ENCODE measurements at places on chromosomes 7 and 10.

GRCh38 chr7:44382459-44383265 is 57.3 kb upstream of the CAMK2B start:
- DNase-seq = no peak

- DNase-seq = no peak
Observed at GRCh38 chr7:123417580-123417979, 116.8 kb downstream of the IQUB start.

GRCh38 chr7:37920305-37920848 is at the start of gene EPDR1:
EPDR1 (plus strand) TSS chr7:37920640; CDS start chr7:37920940, 300 bp downstream.
- DNase-seq = peak; percentile 29

DNA sequence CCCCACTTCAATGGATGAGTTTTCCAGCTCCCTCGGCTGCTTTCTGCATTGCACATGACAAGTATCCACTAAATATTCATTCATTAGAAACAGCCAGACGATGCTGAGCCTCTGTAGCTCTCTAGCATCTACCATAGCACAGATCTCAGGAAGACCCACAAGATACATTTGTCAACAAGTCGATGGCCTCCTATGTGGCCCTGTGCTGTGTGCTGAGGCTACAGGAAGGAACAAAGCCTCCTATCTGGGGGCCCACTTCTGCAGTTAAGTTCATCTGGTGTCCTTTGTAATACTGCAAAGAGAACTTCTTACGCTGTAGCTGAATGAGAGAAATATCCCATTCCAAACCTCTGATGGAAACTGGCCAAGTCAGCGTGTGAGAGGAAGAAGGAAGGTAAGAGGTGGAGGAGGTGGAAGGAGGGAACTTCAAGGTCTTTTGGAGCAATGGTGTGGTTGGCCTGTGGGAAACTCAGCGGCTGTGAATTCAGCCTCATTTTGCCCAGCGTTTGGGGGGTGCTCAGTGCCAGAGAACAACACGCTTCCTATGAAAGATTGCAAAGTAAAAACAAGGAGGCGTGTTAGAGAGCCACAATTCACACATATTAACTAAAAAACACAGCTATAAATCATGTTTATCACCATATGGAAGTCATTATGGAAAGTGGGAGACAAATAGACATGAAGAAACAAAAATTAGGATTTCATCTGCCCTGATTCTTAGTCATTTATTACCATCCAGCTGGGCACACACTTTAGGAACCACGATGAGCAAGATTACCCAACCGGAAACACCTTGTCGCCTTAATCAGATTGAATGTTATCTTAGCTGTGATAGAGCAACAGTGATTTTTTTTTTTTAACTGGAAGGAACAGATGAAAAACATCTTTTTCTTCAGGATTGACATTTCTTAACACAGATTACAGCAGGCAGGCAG is 62.2 kb upstream of the USP6NL start:
- no peak for DNase-seq

GRCh38 chr10:9096288-9096687 is 1041.8 kb downstream of the GATA3 start:
- DNase-seq = no peak

GRCh38 chr10:76466836-76467503 is 1035.5 kb downstream of the LRMDA start:
- DNase-seq = no peak

DNA sequence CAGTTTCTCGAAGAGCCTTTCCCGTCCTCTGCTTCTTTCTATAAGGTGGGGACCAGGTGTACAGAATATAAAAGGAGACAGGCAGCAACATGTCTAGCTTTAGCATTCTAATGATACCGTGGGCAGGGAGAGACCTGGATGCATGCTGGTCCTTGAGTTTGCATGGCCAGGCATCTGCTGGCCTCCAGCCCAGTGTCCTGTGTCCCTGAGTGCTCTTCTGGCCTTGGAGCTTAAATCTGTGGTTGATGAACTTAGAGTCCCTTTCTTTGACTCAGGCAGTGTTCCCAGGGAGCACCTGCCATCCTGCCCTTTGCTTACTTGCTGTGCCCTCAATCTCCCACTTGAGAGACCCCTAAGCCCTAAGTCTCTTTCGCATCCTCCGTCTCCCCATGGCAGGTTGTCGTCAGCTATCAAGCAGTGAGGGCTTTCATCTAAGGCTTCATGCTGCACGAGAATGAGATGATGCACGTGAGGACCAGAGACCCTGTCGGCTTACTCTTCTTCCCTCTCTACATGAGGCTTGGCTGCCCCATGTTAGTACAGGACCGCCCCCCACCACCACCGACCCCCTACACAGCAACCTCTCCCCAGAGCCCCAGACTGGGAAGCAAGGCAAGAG is 313.4 kb upstream of the C7orf33 start:
- no peak for DNase-seq

DNA sequence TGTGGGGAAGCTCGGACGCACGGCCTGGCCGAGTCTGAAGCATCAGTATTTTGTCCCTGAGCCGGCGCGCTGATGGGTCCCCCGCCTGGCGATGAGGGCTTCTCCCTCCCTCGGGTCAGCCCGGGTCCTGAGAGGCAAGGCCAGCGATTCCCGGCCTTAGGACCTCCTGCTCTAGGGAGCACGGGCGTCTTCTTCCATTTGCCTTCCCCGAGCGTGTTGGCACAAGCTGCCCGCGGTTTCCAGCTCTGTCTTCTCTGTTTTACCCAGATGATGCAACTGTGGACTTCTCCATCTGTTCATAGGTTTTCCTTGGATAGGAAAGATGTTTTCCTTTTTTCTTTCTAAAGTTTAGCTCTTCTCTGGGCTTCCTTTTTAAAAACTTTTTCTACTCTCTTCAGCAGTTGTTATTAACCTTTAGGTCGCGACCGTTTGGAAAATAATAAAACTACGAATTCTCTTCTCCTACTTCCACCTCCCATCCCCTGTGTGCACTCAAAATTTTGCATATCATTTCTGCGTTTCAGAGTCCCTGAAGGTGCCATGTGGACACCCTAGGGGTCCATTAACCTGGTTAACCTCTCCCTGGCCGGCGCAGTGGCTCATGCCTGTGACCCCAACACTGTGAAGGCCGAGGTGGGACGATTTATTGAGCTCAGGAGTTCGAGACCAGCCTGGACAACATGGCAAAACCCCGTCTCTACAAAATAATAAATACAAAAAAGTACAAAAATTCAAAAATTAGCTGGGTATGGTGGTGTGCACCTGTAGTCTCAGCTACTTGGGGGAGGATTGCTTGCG is 1.4 kb upstream of the SLC25A28 start:
- DNase-seq = no peak

GRCh38 chr7:108735814-108736213 is 166.1 kb downstream of the DNAJB9 start:
- DNase-seq = no peak

DNA sequence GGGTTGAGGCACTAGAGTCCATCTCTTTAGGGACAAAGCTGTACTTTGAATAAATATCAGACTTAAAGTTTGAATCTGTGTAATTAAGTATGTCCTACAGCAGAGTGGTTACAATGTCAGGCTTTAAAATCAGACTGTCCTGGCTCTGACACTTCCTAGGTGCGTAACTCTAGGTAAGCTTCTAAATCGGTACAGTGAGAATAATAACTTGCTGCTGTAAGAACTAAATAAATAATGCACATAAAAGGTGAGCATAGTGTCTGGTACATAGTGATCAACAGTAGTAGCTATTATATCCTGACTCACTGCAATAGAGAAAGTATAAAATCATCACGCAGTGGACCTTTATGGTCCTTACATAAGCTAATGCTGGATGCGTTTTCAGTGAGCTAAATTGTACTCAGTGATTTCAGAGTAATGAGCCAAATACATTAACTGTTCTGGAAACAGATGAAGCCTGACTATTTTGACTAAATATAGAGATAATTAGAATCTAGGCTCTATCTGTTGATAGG is 72.2 kb upstream of the PDK4 start:
- DNase-seq = no peak

- DNase-seq = no peak
Observed at GRCh38 chr7:46291601-46292150, 370.6 kb upstream of the IGFBP3 start.

DNA sequence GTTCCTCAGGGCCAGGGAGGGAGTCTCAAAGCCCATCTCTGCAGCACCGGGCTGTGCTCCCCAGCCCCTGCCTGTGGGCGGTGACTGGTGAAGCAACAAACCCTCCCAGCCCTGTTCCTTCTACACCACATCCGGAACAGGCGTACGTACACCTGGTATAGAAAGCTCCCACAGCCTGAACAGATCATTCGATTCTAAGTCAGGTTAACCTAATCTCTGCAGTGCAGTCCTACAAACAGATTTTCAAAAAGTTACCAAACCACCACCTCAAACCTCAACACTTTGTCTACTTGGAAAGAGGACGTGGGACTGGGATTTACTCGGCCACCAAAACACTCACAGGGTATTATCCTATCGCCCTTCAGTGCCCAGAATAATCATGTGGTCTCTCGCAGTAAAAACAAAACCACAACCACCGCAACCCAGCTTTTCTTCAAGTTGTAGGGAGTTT is 238.4 kb downstream of the DIP2C start:
- DNase-seq = no peak

DNA sequence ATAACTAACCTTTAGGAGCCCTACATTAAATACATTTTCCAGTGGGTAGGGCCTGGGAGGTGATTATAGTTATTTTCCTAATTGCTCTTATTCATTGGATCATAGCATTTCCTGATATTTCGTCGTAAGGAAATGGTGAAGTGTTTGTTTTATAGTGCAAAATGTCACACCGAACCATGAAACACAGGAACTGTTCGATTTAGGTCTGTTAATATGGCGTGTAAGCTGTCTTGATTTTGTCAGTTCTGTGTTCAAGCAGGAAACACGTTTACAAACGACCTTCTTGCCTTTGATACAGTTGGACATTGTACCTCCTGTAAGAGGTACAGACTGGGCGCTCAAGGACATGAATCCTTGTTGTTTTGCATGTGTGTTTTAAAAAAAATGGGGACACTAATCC is 14.8 kb downstream of the RBM17 start:
- DNase-seq = no peak

DNA sequence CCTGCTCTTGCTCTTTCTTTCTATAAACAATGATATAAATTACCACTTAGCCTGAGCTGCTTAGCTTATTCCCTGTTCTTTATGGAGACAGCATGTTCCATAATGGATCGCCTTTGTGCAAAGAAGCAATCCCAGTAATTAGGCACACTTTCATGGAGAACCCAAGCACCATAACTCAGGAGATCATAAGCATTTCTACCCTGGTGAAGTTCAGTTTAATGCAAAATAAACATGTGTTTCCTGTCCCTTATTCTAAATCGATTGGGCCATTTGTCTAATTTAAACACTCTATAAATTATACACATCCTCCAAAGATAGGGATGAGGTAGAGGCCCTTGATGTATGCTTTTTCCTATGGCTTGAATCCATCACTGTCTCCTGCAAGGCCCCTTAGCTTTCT is 75.8 kb upstream of the TMEM72 start:
- no peak for DNase-seq

GRCh38 chr10:62769574-62770242 is 34.8 kb upstream of the ADO start:
- DNase-seq = no peak

- no peak for DNase-seq
Observed at GRCh38 chr7:157278791-157279724, 57.7 kb upstream of the DNAJB6 start.

- no peak for DNase-seq
Observed at GRCh38 chr7:67847092-67847787, 850.6 kb downstream of the TYW1 start.

- DNase-seq = no peak
Observed at GRCh38 chr7:104207348-104207730, 474 bp downstream of the ORC5 start.

GRCh38 chr7:37081436-37081835 is 357.1 kb upstream of the AOAH start:
- no peak for DNase-seq

DNA sequence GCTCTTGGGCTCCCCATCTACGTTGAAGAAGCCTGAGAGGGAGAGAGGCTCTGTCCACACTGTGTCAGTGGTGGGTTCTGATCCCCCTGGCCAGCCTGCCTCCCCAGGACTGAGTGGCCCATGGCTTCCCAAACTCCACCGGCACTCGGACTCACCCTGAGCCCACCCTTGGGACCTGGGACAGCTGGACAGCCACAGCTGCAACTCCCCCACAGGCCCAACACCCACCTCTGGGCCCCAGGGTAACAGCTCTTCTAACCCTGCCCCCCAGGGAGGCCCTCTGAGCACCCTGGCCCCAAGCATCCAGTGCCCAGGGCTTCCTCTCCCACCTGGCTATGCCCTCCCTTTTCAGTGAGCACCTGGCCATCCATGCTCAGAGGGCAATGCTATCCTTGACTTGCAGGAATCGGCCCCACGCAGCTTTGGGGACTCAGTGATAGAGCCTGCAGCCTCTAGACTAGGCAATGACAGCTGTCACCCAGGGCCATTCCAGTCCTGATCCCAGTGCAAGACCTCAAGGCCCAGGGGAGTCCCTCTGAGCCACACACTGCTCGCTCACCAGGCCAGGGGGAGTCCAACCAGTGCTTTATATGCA is 17.9 kb downstream of the OGDHL start:
- DNase-seq = no peak

DNA sequence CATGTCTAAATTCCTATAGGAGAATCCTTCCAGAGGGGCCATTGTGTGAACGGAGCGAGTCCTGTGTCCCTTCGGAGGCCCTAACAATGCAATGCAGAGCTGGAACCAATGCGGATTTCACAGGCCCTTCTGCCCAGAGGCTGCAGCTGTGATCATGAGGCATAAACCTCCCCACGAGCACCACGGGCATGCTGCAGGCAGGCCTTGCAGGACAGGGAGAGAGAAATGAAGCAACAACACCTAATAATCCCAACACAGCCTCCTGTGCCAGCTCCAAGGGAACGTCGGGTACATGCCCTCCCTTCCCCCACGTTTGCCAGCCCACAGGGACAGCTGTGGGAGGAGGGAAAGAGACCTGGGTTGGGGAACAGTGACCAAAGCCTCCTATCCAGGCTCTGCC is 74.4 kb downstream of the TNS3 start:
- DNase-seq = no peak

- no peak for DNase-seq
Observed at GRCh38 chr7:146131701-146132100, 15.1 kb downstream of the CNTNAP2 start.

DNA sequence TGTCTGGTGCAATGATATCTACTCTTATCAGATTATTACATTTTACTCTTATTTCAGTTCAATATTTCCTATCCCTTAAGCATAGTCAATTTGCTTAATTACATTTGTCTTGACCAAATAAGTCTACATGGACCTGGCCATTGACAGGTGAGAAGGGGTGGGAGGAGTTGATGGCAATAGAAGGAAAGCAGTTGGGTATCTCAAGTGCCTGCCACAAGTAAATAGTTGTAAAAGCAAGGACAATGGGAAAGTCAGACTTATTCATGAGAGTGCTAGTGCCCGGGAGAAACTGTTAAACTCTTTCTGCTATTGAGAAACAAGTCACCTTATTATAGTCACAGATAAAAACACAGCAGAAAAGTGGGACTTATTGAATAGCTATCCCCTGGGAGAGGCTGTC is 32.4 kb upstream of the HGF start:
- no peak for DNase-seq
